ENCODE measurements at places on chromosomes 3 and 15. TPM values are rescaled to one million over a fixed set of nuclear protein-coding genes. Genes with fewer than 3 reads are reported as not detected.

The HDC gene
- polyA plus RNA-seq, result 0.96 TPM

The FURIN gene
- polyA plus RNA-seq, result 36.5 TPM

The C15orf62 gene
- 3.3 TPM for polyA plus RNA-seq

The OXTR gene
- polyA plus RNA-seq, result 1.8 TPM

The CCDC174 gene
- 36.8 TPM for polyA plus RNA-seq

The MYO5A gene
- polyA plus RNA-seq, result 9.2 TPM

The C3orf20 gene
- polyA plus RNA-seq, result 0.32 TPM

The PPM1L gene
- polyA plus RNA-seq, result 10.4 TPM

The LRRIQ4 gene
- 0.12 TPM for polyA plus RNA-seq

The DNAH12 gene
- 3.0 TPM for polyA plus RNA-seq

The NAALADL2 gene
- polyA plus RNA-seq, result 19.9 TPM

DNA sequence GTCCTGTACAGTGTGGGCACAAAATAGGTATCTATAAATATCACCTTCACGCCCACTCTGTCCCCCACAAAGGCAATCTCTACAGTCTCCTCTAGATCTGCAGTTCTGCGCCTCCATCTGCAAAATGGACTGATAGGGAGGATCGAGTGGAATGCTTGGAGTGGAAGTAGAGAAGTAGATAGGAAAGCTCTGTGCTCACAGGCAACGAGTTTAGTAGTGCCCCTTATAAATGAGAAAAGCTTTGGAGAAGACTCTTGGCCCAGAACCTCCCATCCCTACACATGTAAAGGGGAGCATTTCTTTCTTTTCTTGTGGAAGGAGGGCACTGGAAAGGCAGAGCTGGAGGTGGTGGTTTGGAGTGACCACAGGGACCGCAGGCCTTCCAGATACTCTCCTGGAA lies 88.5 kb downstream of the ZNF621 start:
- no peak for DNase-seq

GRCh38 chr3:160980740-160981139 lies 124.4 kb downstream of the B3GALNT1 start:
- no peak for DNase-seq

DNA sequence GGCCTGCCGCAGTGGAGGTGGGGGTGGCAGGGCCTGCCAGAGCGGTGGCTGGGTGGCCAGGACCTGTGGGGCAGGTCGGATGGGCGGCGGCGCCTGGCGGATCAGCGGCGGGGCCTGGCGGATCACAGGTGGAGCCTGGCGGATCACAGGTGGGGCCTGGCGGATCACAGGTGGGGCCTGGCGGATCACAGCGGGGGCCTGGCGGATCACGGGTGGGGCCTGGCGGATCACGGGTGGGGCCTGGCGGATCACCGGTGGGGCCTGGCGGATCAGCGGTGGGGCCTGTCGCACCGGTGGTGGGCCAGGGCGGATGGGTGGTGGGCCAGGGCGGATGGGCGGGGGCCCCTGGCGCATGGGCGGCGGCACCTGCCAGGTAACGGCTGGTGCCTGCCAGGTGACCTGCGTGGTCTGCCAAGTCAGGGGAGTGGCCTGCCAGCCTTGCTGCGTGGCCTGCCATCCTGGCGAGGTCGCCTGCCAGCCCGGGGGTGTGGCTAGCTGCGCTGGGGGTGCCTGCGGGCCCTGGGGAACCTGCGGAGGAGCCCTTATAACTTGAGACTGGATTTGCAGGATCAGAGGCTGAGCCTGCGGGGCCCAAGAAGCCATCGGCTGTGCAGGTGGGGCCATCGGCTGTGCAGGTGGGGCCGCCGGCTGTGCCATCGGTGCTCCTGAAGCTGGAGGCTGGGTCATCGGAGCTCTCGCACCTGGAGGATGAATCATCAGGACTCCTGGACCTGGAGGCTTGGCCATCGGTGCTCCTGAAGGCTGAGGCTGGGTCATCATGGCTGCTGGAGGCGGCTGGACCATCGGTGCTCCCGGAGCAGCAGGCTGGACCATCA lies 1.3 kb downstream of the MAGEL2 start:
- DNase-seq, result no peak

GRCh38 chr3:23735535-23736326 lies 70.0 kb upstream of the UBE2E1 start:
- DNase-seq, result no peak

DNA sequence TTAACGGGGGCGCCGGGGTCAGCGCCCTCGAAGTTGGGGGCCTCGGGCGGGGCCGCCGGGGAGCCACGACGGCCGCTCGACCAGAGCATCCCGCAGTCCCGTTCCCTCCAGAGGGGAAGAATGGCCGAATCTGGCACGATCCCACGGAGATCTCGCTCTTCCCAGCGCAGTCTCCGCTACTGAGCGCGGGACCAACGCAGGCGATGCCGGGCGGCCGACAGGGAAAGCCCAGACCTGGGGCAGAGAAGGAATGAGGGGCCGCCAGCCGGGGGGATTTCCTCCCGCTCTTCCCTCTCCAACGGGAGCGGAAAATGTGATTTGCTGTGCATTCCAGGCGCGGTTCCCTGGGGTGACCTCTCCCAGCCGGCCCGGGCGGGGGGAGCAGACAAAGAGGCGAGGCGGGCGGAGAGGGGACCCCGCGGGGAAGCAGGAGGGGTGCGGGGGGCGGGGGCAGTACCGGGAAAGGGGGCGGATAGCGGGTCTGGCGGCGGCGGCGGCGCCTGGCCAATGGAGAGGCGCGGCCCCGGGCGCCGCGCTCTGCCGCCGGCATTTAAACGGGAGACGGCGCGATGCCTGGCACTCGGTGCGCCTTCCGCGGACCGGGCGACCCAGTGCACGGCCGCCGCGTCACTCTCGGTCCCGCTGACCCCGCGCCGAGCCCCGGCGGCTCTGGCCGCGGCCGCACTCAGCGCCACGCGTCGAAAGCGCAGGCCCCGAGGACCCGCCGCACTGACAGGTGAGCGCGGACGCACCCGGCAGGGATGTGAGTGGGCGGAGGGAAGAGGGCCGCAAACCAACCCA lies at the start of gene GREM1:
Gene GREM1, plus strand, starts transcription at position 579 of the 801 bp plus-strand sequence. CDS start 12,687 bp downstream, outside the sequence.
- DNase-seq, result no peak

- peak; percentile 45 for DNase-seq
Measured at GRCh38 chr15:66404532-66404931, 17.8 kb downstream of the MAP2K1 start.

DNA sequence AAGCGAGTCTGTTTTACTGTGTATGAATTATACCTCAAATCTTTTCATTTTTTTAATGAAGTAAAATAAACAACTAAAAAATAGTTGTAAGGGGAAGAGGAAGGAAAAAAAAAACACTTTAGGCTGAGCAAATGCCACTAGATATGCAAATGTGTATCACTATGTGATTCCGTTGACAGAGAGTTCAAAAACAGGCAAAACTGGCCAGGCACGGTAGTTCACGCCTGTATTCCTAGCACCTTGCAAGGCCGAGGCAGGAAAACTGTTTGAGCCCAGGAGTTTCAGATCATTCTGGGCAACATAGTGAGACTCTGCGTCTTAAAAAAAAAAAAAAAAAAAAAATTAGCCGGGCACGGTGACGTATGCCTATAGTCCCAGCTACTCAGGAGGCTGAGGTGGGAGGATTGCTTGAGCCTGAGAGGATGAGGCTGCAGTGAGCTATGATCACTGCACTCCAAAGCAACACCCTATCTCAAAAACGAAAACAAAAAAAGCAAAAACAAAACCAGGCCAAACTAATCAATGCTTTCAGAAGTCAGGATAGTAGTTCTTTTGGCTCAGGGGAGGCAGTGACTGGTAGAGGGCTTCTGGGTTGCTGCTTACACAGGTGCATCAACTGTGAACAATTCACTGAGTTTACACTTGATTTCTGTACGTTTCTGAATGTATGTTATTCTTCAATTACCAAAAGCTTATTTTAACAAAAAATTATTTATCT lies 7.4 kb downstream of the PRC1 start:
- no peak for DNase-seq

- DNase-seq, result no peak
Measured at GRCh38 chr3:163671201-163671600, 1407.1 kb downstream of the SI start.

- peak; percentile 42 for DNase-seq
Measured at GRCh38 chr3:1228289-1228688, 135.5 kb downstream of the CNTN6 start.

DNA sequence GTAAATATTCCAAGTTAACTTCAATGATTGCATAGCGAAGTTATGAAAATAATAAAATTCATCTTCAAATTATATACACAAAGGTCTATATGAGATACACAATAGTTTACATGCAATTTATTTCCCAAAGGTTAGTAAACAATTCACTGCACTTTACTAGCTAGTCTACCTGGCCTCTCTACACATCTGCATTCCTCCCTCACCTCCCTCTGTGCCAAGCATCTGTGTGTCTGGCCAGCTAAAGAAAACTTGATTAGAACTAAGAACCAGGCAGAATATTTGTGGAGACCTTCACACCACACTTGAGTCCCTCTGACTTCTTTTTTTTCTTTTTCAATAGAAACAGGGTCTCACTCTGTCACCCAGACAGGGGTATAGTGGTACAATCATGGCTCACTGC lies 61.4 kb downstream of the LRRFIP2 start:
- DNase-seq, result no peak

DNA sequence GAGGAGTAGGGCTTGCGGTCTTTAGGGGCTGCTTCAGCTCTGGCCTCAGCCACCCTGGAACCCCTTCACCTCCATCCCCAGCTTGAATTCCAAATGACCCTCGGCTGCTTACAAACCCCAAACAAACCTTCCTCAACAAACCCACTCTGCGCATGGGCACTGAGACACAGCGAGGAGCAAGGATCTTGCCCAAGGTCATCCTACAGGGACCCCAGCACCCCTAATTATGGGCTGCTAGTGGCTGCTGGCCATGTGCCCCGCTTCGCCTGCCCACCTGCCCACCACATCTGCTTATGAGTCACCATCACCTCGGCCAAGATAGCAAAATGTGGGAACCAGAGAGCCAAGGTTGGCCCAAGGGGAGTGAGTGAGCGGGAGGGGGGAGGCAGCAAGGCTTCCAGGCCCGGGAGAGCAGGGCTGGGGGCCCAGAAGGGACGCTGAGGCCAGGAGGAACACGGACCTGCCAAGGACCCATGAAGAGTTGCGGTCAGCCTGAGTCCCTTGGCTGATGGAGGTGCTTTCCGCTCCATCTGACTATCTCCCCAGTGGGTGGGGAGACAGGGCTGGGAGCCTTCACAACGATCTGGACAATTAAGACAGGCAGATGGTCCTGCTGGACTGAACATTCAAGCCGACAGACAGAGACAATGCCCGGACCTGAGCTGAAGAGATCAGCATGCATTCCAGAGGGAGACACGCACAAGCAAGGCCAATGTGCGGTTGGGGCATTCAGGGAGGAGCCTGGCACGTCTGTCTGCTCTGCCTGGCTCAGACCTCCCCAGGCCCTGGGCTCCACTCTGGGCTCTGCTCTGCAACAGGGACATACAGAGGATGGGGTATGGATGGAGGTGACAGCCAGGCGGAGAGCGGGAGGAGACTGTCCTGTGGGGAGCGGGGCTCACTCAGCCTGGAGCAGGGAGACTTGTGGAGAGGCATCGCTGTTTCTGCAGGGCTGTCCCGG lies 10.8 kb upstream of the GRIP2 start:
- no peak for DNase-seq

Data from left kidney (tissue), 8 donors.